ENCODE measurements at places on chromosomes 2 and 18.

DNA sequence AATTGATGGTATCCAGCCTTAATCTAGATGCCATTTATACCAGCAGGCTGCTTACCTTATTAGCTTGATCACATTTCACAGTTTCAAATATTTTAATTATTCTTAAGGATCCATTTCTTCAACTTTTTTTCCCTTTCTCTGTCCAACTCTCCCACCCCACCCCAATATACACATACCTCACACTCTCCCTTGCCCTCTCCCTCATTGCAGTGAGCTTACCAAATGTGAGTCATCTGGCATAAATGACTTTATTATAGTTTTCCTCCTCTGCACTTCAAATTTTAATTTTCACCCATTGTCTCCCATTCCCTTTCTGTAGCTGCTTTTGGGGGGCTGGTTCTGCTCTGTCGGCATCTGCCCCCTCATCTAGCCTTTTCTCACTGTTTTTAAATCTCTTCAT lies 12.9 kb downstream of the HTR2B start:
- DNase-seq = no peak

DNA sequence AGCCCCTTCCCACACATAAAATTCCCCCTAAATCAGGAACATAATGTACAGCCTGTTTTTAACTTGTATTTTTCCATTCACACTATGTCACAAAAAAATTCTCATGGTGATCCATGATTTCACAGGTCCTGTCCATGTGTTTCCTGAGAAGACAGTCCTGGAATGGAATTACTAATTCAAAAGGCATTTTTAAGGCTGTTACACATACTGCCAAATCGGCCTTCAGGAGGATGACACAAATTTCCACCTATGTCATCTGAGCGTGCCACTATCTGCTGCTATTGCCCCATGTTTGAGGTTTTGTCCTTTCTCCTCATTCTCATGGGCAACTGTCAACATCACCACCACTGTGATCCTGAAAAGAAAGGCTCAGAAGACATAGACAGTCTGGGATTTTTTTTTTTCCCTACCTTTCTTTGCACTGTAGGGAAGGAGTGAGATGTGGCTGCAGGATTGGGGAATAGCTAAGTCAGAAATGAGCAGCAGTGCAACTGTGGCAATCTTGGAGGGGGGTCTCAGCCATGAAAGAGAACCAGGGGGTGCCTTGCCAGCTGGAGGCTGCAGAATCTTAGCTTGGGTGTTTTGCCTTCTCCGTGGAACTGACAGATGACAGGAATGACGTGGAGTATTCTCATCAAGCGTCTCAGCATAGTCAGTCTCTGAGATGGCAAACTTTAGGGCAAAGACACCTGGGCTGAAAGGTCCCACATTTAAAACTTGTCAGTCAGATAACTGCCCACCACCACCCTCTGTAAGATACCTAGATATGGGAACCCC lies 73.4 kb downstream of the MARCHF4 start:
- DNase-seq = no peak

GRCh38 chr18:78920456-78921138 lies 59.0 kb upstream of the SALL3 start:
- DNase-seq = no peak

- no peak for DNase-seq
Observed at GRCh38 chr2:135744760-135745314, 3.2 kb downstream of the UBXN4 start.

DNA sequence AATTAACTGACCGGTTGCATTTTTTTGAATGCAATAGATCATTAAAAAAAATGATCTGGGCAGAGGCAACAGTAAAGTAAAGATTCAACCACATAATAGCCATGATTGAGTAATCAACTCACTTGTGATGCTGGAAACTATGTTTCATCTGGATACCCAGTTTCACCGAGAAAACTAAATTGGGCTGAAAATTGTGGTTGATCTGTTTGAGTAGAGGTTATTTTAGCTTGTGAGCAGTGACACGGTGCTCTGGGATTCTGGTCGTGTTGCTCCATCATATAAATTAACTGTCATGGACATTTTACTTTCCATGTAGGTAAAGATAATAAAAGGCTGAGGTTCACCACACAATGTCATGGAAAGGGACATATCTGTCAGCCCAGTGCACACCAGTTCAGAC lies 58.7 kb downstream of the CD226 start:
- no peak for DNase-seq

DNA sequence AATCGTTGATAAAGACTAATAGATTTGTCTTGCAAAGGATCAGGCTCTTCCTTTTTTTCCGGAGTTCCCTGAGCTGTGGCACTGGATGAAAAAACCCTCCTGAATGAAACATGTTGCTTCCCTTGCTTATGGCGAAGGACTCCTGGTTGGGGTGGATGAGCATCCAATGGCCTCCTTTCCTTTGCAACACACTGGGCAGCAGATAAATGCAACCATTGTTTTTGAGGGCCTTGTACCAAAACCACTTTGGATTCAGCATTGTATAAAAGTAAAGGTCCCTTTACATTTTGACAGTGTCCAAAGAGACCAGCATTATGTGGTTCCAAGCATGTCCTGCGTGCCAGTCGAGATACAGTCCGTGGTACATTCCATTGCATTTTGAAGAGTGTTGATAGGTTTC lies 44.7 kb downstream of the FAM210A start:
- no peak for DNase-seq

GRCh38 chr2:136118819-136119716 lies 1.1 kb upstream of the CXCR4 start:
- no peak for DNase-seq

DNA sequence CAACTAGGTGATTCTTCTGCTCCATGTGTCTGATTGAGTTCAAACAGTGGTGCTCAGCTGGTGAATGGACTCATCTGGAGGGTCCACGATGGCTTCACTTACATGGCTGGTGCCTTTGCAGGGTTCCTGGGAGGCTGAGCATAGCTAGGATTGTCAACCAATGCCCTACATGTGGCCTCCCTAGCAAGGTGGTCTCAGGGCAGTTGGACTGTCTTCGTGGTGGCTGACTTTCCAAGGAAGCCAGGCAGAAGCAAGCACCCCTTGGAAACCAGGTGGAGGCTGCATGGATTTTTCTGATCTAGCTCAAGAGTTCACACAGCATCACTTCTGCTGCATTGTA lies 6.8 kb downstream of the IL1R2 start:
- no peak for DNase-seq

DNA sequence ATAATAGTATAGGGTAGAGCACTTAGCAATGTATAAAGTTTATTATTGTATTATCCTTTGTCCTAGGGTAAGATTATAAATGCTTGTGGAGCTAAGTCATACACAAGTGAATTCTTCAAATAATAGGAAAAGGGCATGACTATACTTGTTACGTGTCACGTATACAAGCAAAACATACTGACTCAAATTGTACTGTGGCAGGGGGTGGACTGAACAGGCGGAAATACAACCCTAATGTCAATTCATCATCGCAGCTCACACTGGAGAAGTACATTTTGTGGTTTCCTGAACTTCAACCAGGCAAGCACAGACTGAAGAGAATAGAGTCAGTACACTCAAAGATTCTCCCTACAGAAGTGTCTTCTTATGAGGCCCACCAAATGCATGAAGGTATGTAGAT lies 201.0 kb downstream of the MBD2 start:
- DNase-seq = no peak

GRCh38 chr2:66521291-66521922 lies 86.5 kb downstream of the MEIS1 start:
- no peak for DNase-seq

GRCh38 chr2:8587920-8588830 lies 93.7 kb upstream of the ID2 start:
- DNase-seq = no peak

GRCh38 chr18:35343488-35343935 lies 708 bp downstream of the ZNF24 start:
- DNase-seq = no peak

GRCh38 chr18:25935356-25935755 lies 155.1 kb downstream of the SS18 start:
- no peak for DNase-seq

- DNase-seq = no peak
Observed at GRCh38 chr2:67938053-67938452, 124.8 kb downstream of the C1D start.

DNA sequence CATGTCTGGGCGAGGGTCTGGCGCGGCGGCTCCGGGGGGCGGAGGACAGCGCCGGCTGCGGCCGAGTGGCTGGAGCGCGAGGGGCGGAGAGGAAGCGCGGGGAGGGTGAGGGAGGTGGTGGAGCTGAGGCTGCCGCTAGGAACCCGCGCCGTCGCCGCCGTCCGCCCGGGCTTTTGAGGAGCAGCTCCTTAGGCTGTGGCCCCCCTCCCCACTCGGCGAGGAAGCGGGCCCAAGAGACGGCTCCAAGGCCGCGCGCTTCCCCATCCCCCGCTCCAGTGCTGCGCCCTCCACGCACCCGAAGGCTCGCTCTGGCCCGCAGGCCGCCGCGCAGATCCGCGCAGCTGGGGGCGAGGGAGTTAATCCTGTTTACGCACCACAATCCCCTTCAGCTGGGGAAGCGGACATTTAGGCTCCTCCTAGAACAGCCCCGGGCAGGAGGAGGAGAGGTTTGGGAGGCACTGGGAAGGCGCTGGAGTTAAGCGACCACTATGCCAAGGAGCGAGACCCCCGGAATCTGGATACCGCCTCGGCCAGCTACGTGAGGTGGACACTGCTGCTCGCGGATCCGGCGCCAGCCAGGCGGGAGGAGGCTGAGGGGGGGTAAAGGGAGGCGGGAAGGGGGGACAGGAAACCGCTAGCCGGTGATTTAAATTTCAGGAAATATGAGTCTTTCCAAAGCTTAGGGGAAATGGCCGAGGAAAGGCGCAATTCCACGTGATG lies at the start of gene CNRIP1:
Gene CNRIP1, minus strand, starts transcription at position 552 of the 720 bp plus-strand sequence. Its CDS starts 549 bp downstream, at position 3.
- DNase-seq = no peak

- DNase-seq = no peak
Observed at GRCh38 chr2:200443916-200444315, 66.0 kb downstream of the KCTD18 start.

DNA sequence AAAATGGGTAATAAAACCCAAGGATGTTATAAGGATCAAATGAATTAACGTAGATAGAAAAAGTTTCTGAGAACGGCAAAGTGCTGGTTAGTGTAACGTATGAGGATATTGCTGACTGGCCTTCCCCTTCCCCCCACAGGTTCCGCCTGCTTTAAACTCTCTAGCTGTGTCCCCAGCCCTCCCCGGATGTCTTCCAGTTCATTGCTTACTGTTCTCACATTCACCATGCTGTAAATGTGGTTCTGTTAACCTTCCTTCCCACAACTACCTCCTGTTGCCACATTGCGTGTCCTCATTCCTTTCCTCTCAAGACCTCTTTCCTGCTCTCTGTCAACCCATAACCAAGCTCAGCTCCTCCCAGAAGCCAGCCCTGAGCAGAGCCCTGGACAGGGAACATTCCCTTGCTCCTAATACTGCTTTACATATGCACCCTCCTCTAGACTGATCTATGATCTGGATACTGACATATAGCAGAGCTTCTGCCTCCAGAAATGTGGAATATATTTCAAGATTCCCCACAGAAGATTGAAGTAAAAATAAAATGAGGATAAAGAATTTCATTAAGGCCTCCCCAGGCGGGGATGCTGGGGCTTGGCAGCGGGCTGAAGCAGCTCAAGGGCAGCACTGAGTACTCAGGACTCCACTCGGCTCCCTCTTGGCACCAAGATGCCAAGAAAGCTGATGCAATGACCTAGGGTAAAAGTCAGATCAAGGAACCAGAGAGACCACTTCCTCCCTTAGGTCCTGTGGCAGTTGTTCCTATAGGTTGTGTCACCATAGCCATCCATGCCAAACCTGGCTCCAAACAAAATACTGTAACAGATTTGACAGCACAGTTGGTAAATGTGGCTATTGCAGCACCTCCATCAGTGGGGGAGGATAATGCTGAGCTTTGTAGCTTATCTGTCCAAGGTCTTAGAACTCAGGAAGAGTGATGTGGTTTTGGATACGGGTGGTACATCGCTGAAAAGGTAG lies 136.4 kb upstream of the PIK3C3 start:
- no peak for DNase-seq

DNA sequence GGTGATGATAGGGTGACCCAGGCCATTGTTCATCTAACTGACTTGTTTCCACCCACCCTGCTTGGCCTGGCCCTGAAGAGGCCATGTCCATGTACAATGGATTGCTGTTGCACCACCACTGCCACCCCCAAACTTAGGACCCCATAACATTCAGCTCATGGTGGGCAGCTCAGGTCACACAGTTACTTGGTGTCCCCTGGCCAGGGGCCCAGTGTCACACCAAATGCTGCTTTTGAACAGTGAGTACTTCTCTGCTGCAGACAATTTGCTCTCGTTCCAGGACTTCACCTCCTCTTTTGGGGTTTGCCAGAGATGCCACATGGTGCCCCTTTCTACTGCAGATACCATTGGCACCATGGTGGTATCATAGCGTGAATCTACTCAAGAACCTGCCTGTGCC lies 11.7 kb downstream of the MAB21L4 start:
- DNase-seq = no peak

GRCh38 chr2:156473445-156473844 lies 37.3 kb downstream of the GPD2 start:
- DNase-seq = no peak

DNA sequence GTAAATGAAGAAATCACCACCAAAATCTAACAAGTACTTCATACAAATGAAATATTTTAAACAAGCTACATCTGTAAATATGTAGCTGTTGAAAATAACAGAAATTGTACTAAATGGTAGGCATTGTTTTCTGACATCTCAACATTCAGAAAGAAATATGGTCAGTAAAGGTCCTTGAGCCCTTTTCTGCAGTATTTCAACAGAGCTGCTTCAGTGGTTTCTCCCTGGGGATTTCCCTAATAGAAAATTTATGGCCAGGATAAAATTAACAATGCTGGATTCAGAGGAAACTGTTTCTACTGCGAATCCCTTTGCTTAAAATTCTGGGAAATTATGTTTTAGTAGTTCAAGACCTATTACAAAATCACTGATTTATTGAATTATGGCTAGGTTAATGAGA lies 256.6 kb downstream of the PIEZO2 start:
- no peak for DNase-seq

DNA sequence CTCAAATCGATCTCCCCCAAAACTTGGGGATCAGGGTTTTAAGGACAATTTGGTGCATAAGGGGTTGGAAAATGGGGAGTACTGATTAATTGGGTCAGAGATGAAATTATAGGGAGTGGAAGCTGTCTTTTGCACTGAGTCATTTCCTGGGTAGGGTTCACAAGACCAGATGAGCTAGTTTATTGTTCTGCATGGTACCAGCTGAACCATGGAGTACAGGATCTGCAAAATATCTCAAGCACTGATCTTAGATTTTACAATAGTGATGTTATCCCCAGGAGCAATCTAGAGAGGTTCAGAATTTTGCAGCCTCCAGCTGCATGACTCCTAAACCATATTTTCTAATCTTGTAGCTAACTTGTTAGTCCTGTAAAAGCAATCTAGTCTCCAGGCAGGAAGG lies 73.1 kb downstream of the CPO start:
- no peak for DNase-seq

- no peak for DNase-seq
Observed at GRCh38 chr2:135931776-135932443, 53.5 kb downstream of the DARS1 start.

Measured in GM19239 (cell line).